ENCODE measurements at places on chromosomes 3 and 15.
A peak's percentile ranks its signal among the peaks of the same experiment; 100 is the strongest.

DNA sequence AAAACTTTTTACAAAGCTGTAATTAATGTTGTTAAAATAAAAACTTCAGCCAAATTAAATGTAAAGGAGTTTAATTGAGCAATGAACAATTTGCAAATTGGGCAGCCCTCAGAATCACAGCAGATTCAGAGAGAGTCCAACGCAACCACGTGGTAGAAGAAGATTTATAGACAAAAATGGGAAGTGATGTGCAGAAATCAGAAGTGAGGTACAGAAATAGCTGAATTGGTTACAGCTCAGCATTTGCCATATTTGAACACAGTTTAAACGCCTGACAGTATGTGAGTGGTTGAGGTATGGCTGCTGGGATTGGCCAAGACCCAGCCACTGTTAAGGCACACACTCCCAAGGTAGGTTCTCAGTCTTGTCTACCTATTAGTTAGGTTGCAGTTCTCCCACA lies 14.4 kb upstream of the PLA2G4D start:
- DNase-seq = no peak

GRCh38 chr15:68635141-68635540 lies 56.3 kb downstream of the CORO2B start:
- DNase-seq = no peak

GRCh38 chr3:88879905-88880304 lies 227.5 kb upstream of the EPHA3 start:
- DNase-seq = no peak

- DNase-seq = no peak
These were observed 5.1 kb downstream of the ANP32A start for GRCh38 chr15:68815598-68815997.

- no peak for DNase-seq
These were observed 43.7 kb downstream of the POC1A start for GRCh38 chr3:52110502-52110901.

- DNase-seq = no peak
These were observed 18.5 kb upstream of the C3orf22 start for GRCh38 chr3:126577261-126577660.

DNA sequence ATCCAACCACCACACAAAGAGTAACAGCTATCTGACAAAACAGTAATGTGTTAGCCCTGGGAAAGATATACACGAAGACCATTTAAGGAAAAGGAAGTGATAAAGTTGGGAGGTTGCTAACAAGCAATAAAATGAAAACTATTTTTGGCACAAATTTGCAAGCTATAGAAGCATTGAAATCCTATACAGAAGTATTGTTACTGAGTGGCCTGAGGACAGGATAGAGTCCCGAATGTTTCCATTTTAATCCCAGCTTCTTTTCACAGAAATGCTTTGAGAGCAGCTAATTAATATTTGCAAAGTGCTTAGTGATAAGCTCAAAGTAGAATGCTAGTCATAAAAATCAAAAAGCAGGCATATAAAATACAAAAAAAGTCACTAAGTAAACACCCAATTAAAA lies 51.5 kb downstream of the RAD18 start:
- no peak for DNase-seq

- DNase-seq = no peak
These were observed 175.1 kb downstream of the PTPRG start for GRCh38 chr3:61736506-61736905.

DNA sequence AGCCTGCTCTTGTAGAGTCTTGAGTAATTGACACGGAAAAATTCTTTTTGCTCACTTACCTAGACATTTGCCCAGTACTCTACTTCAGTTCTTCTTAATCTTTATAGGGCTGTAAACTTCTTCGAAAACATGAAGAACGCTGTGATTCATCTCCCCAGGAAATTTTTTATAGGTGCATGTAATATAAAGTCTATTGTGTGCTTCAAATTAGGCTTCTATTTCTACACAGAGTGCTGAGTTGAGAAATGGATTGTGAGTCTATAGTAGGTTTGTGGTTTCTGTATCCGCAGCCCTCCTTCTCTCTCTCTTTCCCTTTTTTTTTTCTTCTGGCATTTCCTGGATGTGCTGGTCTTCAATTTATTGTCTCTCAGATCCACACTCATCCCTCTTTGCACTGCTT lies 183.3 kb upstream of the DCBLD2 start:
- no peak for DNase-seq

GRCh38 chr3:153029350-153029749 lies 132.7 kb upstream of the RAP2B start:
- no peak for DNase-seq

- peak; percentile 70 for DNase-seq
These were observed 235.9 kb downstream of the LPP start for GRCh38 chr3:188389711-188390342.

- DNase-seq = no peak
These were observed 54.0 kb downstream of the ARMC8 start for GRCh38 chr3:138241061-138241460.

DNA sequence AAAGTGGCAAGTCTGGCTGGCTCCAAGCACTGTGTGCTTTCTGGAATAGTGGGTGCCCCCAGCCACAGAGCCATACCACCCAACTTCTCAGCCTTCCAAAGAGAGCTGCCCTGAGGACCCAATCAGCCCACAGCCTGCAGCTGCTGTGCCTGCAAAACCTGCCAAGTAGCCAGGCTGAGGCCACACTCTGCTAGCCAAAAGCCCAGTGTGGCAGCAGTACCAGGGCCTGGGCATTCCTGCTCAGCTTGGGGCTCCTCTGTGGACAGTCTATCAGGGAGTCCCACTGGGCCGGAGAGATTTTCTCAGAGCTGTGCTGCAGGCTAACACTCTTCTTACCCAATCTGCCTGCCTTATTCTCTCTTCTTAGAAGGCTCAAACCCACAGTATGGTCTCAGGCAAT lies 136.5 kb downstream of the TPRA1 start:
- DNase-seq = no peak

DNA sequence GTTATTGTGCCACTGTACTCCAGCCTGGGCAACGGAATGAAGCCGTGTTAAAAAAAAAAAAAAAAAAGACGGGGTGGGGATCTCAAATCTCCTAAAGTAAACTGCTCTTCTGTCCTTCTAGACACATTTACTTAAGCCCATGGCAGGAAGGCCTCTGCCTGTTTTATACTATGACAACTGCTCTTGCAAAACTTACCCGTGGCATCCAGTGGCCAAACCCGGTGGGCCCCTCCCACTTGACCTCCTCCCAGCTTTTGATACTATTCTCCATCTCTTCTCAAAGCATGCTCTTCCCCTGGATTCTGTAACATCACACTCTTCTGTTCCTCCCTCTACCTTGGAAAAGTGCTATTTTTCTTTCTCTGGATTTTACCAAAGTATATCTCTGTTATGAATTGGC lies 112.2 kb downstream of the RFTN1 start:
- DNase-seq = no peak

- DNase-seq = no peak
These were observed 166.3 kb downstream of the VGLL4 start for GRCh38 chr3:11477407-11477911.

DNA sequence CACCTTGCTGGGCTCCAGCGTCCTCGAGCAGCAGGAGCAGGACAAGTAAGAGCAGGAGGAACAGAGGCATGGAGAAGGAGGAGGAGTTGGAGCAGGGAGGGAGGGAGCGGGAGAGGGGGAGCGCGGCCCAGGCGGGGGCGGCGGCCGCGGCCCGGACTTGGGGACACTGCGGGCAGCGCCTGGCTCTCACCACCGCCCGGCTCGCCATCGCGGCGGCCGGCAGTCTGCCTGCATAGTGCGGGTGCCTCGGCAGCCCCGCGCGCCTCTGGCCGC lies 440 bp downstream of the DCBLD2 start:
- DNase-seq = no peak

DNA sequence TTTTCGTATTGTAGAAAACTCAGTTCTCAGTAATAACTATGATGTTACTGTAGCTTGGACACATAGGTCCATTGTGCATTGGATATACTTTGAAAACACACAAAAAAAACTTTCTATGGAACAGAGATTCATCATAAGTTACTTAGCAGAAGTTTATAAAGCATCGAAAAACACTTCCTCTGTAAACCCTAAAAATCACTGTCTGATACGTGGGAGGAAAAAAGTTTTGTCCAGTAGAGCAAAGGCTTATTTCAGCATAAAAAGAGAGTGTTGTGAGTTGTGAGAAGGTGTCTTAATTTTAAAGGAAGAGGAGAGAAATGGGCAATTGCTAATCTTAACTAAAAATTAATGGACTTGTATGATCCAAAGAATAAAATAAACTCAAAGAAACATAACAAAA lies 64.8 kb downstream of the OSTN start:
- DNase-seq = no peak

DNA sequence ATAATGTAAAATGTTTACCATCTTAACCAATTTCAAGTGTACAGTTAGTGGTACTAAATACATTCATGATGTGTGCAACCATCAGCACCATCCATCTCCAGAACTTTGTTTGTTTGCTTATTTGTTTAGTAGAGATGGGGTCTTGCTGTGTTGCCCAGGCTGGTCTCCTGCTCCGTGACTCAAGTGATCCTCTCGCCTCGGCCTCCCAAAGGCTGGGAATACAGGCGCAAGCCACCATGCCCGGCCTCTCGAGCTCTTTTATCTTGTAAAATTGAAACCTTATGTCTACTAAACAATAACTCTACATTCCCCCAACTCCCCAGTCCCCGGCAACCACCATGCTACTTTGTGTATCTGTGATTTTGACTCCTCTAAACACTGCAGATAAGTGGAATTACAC lies 31.9 kb downstream of the FBXO45 start:
- DNase-seq = no peak

GRCh38 chr15:52698514-52698913 lies 19.3 kb upstream of the ATOSA start:
- DNase-seq = no peak

- DNase-seq = no peak
These were observed 278.9 kb downstream of the MECOM start for GRCh38 chr3:169384573-169384972.

DNA sequence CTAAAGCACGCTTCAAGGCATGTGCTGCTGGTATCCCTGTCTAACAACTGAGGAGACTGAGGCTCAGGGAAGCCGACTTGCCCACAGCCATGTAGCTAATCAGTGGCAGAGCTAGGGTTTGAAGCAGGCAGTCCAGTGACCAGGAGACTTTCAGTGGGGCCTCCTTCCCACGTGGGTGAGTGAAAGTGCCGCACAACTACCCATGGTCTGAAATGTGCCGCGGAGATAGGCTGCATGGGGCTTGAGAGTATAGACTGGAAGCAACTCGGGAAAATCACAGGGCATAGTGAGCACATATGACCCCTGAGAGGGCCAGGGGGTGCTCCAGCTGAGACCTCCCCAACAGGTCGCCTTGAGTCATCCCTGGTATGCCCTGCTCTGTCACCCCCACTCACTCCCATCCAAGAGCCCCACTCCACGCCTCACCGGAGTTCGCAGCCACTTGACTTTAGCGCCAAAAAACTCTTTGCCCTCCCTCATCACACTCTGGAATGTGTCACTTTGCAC lies 19.1 kb downstream of the FAM174B start:
- peak; percentile 61 for DNase-seq

DNA sequence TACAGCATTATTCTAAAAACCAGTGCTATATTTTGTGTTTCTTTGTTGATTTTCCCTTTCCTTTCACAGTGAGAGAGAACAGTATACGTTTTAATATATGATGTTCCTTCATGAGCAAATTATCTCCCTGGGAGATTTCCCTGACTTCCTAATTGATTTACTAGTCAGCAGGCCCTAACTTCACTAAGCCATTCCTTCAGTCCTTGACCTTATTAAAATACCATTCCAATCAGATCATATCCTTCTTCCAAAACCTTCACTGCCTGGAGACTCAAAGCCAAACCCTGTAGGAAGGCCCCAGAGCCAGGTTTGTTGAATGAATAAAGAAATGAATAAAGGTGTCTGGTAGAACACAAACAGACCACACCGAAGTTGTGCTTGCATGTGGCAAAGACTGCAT lies 43.8 kb upstream of the ARHGEF3 start:
- DNase-seq = no peak

- no peak for DNase-seq
These were observed 124.6 kb downstream of the ZNF621 start for GRCh38 chr3:40649346-40649745.

- DNase-seq = no peak
These were observed 1.3 kb downstream of the NME9 start for GRCh38 chr3:138328341-138328740.

DNA sequence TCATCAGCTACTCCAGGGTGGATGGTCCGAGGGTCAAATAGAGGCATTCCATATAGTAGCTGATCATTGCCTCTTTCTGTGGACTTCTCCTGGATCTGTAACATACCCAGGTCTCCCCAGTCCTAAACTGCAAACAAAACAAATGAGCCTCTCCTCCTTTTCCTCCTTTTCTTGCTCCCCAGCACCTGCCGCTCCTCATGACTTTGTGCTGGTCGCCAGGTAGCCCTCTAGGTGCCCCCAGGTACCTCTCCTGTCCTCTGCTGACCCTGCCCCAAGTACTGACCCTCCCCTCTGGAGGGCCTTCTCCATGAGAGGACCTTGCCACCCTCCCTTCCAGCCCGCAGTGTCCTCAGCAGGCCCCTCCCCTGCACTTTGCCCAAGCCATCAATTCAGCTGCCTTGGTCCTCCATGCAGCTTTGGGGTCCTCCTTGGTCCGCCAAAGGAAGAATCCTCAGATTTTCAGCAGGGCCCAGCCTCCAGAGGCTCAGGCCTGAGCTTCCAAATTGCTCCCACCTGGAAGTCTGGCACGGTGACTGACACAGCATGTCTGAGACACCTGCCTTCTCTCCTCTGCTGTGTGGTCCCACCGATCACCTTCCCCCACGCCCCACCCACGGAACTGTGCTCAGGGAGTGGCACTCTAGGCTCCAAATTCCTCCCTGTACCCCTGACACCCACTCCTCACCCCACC lies 111.0 kb downstream of the LRRK1 start:
- no peak for DNase-seq

GRCh38 chr3:21158861-21159542 lies 592.0 kb downstream of the ZNF385D start:
- no peak for DNase-seq

GRCh38 chr3:150871192-150871591 lies 34.0 kb downstream of the MINDY4B start:
- DNase-seq = no peak

GRCh38 chr3:196654735-196655090 lies 15.2 kb downstream of the NRROS start:
- no peak for DNase-seq

All from lower leg skin (tissue), 4 donors.